ENCODE measurements at places on chromosomes 5 and 9. TPM values are rescaled to one million over a fixed set of nuclear protein-coding genes. Genes with fewer than 3 reads are reported as not detected.

SUSD3 gene
- polyA plus RNA-seq, result 9.7 TPM

ELOVL7 gene
- 4.1 TPM for polyA plus RNA-seq

SMIM32 gene
- not detected for polyA plus RNA-seq

KLF4 gene
- 23.3 TPM for polyA plus RNA-seq

ENTPD2 gene
- polyA plus RNA-seq, result 0.39 TPM

ADAMTS16 gene
- polyA plus RNA-seq, result not detected

C5orf46 gene
- not detected for polyA plus RNA-seq

RNF183 gene
- polyA plus RNA-seq, result 0.12 TPM

PCDHGA3 gene
- 0.45 TPM for polyA plus RNA-seq

C5orf58 gene
- not detected for polyA plus RNA-seq

TLR4 gene
- polyA plus RNA-seq, result 4.5 TPM

MAT2B gene
- polyA plus RNA-seq, result 34.5 TPM

TTF1 gene
- polyA plus RNA-seq, result 12.6 TPM

ANGPTL2 gene
- polyA plus RNA-seq, result 7.5 TPM

N4BP3 gene
- 6.3 TPM for polyA plus RNA-seq

PCDHA13 gene
- polyA plus RNA-seq, result 0.15 TPM

IL3 gene
- not detected for polyA plus RNA-seq

ZDHHC21 gene
- polyA plus RNA-seq, result 4.3 TPM

SPINK6 gene
- polyA plus RNA-seq, result 0.25 TPM

NMUR2 gene
- 0.01 TPM for polyA plus RNA-seq

F2R gene
- polyA plus RNA-seq, result 13.5 TPM

ZNF300 gene
- 3.4 TPM for polyA plus RNA-seq

CTXN3 gene
- polyA plus RNA-seq, result not detected

FOXD1 gene
- polyA plus RNA-seq, result 0.20 TPM

IFNA2 gene
- polyA plus RNA-seq, result not detected

CER1 gene
- polyA plus RNA-seq, result not detected

GOLGA2 gene
- 79.4 TPM for polyA plus RNA-seq

ARHGAP26 gene
- 5.4 TPM for polyA plus RNA-seq

SPATA31D1 gene
- polyA plus RNA-seq, result not detected

AOPEP gene
- 43.0 TPM for polyA plus RNA-seq

IFNB1 gene
- 0.05 TPM for polyA plus RNA-seq

NXNL2 gene
- polyA plus RNA-seq, result 0.09 TPM

BARHL1 gene
- polyA plus RNA-seq, result not detected

PCDHB6 gene
- 0.16 TPM for polyA plus RNA-seq

FCN2 gene
- polyA plus RNA-seq, result 0.20 TPM

ZDHHC11B gene
- 5.2 TPM for polyA plus RNA-seq

SLC6A7 gene
- polyA plus RNA-seq, result 0.02 TPM

CCDC180 gene
- 5.8 TPM for polyA plus RNA-seq

DDX4 gene
- not detected for polyA plus RNA-seq

CARTPT gene
- polyA plus RNA-seq, result not detected

NUP155 gene
- polyA plus RNA-seq, result 5.2 TPM

HSPB3 gene
- 0.47 TPM for polyA plus RNA-seq

HTR4 gene
- polyA plus RNA-seq, result not detected

BAAT gene
- 0.03 TPM for polyA plus RNA-seq

GFRA3 gene
- polyA plus RNA-seq, result 0.18 TPM

CARD9 gene
- polyA plus RNA-seq, result 7.9 TPM

ST6GALNAC4 gene
- polyA plus RNA-seq, result 24.6 TPM
